ENCODE measurements at places on chromosomes 4 and X.

- no peak overlapping the region for H3K4me3 ChIP-seq
- H3K27ac ChIP-seq, result no peak overlapping the region
- H3K4me1 ChIP-seq, result peaks cover 11% of the 10 kb centered on the region
- no peaks in the 10 kb centered on the region for H3K27me3 ChIP-seq
Observed at GRCh38 chr4:109990261-109991257, 77.9 kb downstream of the EGF start.

DNA sequence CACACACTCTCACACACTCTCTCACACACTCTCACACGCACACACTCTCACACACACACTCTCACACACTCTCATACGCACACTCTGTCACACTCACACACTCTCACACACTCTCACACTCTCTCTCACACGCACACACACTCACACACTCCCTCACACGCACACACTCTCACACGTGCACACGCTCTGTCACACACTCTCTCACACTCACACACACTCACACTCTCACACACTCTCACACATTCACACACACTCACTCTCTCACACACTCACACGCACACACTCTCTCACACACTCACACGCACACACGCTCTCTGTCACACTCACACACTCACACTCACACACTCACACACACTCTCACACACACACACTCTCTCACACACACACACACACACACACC lies 43.0 kb upstream of the DCTD start:
- DNase-seq, result no peak
- no peaks in the 10 kb centered on the region for H3K36me3 ChIP-seq
- H3K4me3 ChIP-seq, result no peak overlapping the region
- no peaks in the 10 kb centered on the region for H3K27me3 ChIP-seq
- H3K27ac ChIP-seq, result no peak overlapping the region

- H3K27me3 ChIP-seq, result no peaks in the 10 kb centered on the region
- H3K27ac ChIP-seq, result no peak overlapping the region
- no peaks in the 10 kb centered on the region for H3K4me1 ChIP-seq
- no peaks in the 10 kb centered on the region for H3K36me3 ChIP-seq
Observed at GRCh38 chrX:131704136-131704695, 160.3 kb downstream of the OR13H1 start.

DNA sequence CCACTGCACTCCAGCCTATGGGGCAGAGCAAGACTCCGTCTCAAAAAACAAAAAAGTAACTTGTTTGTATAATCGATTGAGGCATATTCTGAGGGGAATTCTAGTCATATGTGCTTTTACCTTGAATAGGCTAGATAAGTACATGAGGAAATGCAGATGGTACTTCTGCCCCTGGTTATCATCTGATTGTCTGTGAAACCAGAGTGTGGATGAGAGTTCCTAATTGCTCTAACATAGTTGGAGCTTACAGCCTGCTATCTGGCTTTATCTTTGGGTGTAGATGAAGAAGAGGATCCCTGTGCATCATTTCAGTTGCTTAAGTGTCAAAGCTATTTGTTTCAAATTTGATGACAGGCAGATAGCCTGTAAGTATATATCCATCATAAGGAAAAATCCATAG lies 205.1 kb downstream of the RAPGEF2 start:
- H3K27me3 ChIP-seq, result no peaks in the 10 kb centered on the region
- no peaks in the 10 kb centered on the region for H3K36me3 ChIP-seq
- H3K27ac ChIP-seq, result no peak overlapping the region
- no peak overlapping the region for H3K4me3 ChIP-seq
- H3K4me1 ChIP-seq, result peaks cover 12% of the 10 kb centered on the region

- DNase-seq, result no peak
- H3K4me1 ChIP-seq, result no peaks in the 10 kb centered on the region
- no peaks in the 10 kb centered on the region for H3K27me3 ChIP-seq
- no peak overlapping the region for H3K27ac ChIP-seq
- no peaks in the 10 kb centered on the region for H3K36me3 ChIP-seq
Observed at GRCh38 chr4:40969501-40969900, 219.7 kb downstream of the NSUN7 start.

- H3K4me1 ChIP-seq, result no peaks in the 10 kb centered on the region
- no peaks in the 10 kb centered on the region for H3K27me3 ChIP-seq
- no peak for DNase-seq
- H3K36me3 ChIP-seq, result no peaks in the 10 kb centered on the region
- H3K27ac ChIP-seq, result no peak overlapping the region
Observed at GRCh38 chr4:115986573-115986972, 873.2 kb upstream of the NDST4 start.

- H3K27me3 ChIP-seq, result no peaks in the 10 kb centered on the region
- H3K4me1 ChIP-seq, result no peaks in the 10 kb centered on the region
- H3K27ac ChIP-seq, result no peak overlapping the region
- H3K4me3 ChIP-seq, result no peak overlapping the region
- no peak for DNase-seq
Observed at GRCh38 chr4:64271601-64272081, 137.6 kb downstream of the TECRL start.

Measured in HCT116 (cell line).